ENCODE measurements at places on chromosomes 7 and 10.

DNA sequence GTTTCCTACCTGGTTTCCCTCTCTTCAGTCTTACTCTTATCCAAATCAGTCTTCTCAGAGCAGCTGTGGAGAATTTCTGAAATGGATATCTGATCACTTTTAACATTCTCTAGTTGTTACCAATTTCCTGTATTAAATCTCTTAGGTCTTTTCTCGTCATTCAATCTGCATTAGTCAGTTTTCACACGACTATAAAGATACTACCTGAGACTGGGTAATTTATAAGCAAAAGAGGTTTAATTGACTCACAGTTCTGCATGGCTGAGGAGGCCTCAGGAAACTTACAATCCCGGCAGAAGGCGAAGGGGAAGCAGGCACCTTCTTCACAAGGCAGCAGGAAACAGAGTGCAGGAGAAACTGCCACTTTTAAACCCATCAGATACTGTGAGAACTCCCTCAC is 444.8 kb downstream of the GATA3 start:
- no peak for DNase-seq

DNA sequence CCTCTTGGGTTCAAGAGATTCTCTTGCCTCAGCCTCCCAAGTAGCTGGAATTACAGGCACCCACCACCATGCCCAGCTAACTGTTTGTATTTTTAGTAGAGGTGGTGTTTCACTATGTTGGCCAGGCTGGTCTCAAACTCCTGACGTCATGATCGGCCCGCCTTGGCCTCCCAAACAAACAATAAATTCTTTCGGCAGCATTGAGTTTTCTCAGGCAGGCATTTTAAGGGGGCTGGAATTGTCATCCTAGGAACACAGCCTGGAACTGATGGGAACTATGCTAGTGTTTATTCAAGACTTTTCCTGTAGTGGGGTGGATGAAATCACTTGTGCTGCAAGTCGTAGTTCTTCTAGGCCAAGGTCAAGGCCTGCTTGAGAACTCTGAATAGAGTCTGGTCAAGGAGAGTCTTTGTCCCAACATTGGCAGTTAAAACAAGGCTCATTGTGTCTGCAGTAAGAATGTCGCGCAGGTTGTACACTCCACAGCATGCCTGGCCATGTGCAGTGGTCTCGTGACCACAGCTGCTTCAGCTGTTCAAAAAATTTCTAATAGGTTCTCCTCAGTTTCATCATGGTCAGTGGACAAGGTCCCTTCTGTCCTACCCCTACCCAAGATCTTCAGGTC is 92.8 kb downstream of the HECW1 start:
- no peak for DNase-seq

DNA sequence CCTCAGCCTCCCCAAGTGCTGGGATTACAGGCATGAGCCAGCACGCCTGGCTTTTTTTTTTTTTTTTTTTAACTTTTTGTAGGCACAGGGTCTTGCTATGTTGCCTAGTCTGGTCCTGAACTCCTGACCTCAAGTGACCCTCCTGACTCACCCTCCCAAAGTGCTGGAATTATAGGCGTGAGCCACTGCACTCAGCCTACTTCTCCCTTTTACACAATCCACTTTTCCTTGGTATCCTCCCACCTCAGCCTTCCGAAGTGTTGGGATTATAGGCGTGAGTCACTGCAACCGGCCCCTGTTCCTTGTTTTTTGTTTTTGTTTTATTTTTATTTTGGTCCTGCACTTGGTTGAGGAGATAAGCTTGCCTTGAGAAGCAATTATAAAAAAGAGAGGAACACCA is 75.9 kb upstream of the KMT2C start:
- no peak for DNase-seq

GRCh38 chr10:3754727-3755439 is 30.1 kb downstream of the KLF6 start:
- DNase-seq = no peak

GRCh38 chr10:92124020-92124419 is 166.9 kb downstream of the CPEB3 start:
- no peak for DNase-seq

DNA sequence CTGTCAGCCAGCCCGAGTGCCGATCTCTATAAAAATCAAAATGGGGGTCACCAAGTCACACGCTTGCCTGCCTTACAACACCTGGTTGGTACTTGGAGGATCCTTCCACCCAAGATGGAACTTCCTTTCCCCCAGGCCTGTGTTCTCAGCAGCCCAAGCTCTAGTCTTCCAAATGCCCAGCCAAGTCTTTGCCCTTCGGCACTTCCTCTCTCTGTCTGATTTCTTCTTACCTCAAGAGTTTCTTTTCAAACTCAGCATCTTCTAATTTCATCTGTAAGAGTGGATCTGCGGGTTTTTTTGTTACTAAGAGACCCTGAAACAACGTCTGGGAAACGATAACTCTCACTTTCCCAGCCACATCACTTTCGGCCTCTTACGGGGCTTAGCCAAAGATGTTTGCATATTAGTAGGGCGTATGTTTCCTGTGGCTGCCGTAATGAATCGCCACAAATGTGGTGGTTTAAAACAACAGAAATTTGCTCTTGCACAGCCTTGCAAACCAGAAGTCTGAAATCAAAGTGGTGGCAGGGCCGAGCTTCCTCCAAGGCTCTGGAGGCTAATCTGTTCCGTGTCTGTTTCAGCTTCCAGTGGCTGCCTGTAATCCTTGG is 219.9 kb downstream of the TCF7L2 start:
- no peak for DNase-seq

- DNase-seq = peak; percentile 91
Observed at GRCh38 chr10:83233691-83234090, 905.6 kb upstream of the GHITM start.

GRCh38 chr7:128347647-128348097 is 4.0 kb upstream of the RBM28 start:
- DNase-seq = peak; percentile 8

DNA sequence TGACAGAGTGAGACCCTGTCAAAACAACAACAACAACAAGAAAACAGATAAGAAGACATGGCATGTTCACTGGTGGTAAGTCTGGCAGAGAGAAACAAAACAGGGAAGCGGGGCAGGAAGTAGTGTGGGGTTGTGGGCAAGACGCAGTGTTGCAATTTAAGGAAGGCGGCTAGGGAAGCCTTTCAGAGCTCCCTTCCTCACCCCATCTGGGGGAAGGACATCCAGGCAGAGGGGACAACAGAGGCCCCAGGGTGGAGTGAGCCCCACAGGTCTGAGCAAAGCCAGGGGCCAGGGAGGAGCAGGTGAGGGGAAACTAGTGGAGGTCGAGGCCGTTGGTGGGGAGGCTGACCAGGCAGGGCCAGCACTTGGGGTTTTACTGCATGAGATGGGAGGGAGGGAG is 16.8 kb downstream of the LAT2 start:
- DNase-seq = no peak
